ENCODE measurements at places on chromosomes 6 and 20. TPM values are rescaled to one million over a fixed set of nuclear protein-coding genes. Genes with fewer than 3 reads are reported as not detected.

DNA sequence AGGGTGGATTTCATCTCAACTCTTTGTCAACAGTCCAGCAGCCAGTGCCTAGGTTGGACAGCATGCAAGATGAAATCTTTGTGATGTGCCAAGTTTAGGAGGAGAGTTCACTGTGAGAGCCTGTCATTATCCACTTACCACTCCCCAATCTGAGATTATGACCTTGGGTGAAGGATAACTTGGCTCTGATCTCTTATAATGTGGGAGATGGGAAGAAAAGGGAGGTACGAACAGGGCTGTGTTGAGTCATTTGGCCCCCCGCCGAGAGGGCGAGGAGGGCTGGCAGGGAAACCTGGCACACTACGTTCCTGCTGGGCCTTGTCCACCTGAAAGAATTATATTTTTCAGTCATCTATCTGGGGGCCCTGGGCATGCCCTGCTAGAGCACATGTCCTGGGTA, 35.8 kb downstream of the LAMA4 start:
- DNase-seq = no peak

- peak; percentile 89 for DNase-seq
Observed at GRCh38 chr20:46004889-46005473, 3.7 kb upstream of the MMP9 start.

DNA sequence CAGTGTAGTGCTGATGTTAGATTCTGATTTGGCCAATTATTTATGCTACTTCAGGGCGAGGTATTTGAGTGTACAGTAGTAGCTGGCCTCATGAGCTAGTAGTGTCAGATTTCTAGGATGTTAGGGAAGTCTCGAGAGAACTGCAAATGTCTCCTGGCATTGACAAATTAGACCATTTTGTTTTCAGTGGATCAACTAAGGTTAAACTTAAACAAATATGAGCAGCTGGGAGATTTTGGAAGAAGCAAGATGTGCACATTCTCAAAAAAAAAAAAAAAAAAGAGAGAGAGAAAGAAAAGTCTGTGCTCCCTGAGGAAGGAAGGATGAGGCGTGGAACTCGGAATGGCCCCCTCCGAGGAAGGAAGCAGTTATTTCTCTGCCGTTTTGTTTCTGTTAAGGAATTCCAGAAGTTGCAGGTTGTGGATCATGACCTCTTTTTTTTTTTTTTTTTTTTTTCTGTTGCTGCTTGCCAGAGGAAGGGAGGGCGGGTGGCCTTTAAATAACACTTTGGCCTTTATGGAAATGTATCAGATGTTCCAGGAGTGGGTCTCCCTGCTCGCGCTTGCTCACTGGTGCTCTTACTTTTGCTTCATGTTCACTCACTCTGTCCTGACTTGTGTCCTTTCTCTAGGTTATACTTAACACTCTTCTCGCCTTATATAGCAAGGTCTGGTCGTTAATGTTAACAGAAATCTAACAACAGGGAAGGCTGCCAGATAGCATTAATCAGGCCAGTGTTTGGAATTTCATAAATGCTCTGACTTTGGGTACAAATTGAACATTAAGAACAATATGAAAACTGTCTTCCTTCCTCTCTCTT, 124.4 kb downstream of the TCP11 start:
- no peak for DNase-seq

- DNase-seq = no peak
Observed at GRCh38 chr6:11449408-11449807, 88.1 kb upstream of the TMEM170B start.

GRCh38 chr6:30102414-30102969, 10.4 kb downstream of the TRIM31 start:
- peak; percentile 53 for DNase-seq

- no peak for DNase-seq
Observed at GRCh38 chr20:23222531-23223200, 127.9 kb upstream of the NXT1 start.

GRCh38 chr6:37807656-37808055, 11.9 kb upstream of the ZFAND3 start:
- peak; percentile 42 for DNase-seq

GRCh38 chr20:41177636-41178035, 40.3 kb downstream of the PLCG1 start:
- no peak for DNase-seq

DNA sequence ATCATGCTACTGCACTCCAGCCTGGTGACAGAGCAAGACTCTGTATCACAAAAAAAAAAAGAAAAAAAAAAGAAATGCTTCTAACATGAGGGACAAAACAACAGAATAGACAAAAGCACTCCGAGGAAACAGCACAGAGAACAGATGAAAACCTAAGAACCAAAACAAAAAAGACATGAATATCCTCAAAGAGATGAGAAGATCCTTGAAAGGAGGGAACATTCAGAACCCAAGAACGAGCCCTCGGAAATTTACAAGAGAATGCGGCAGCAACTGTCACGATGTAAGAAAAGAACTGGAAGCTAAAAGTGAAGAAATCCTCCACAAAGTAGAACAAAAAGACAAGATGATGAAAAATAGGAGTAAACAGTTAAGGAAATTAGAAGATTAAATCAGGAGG, 21.2 kb downstream of the ADA start:
- DNase-seq = peak; percentile 39

GRCh38 chr6:158560836-158561320, 987 bp downstream of the TMEM181 start:
- peak; percentile 54 for DNase-seq

DNA sequence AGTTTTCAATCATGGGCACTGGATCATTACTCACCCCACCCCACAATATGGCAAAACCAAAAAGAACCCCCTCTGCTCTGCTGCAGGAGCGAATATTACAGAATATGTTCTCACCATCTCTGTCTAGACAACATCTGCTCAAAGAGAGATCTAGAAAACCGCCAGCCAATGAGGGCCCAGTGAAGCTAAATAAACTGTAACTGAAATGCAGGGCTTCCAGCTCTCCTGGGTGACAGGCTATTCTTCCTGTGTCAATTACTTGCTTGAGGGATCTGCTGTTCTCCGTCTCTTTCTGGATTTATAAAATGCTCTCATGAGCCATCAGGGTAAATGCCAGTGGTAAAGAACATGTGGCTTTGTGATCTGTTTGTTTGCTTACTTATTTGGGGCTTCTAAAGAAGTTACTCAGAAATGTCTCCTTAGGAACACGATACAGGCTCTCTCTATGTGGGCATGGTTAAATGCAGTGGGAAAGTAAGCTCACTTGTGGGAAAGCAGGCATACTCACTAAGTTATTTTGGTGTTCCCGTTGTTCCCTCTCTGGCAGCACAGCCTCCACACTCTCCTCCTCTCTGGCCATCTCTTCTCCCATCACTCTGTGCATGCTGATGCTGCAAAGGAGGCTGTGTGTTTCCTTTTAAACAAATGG, 44.8 kb downstream of the TTI1 start:
- no peak for DNase-seq

DNA sequence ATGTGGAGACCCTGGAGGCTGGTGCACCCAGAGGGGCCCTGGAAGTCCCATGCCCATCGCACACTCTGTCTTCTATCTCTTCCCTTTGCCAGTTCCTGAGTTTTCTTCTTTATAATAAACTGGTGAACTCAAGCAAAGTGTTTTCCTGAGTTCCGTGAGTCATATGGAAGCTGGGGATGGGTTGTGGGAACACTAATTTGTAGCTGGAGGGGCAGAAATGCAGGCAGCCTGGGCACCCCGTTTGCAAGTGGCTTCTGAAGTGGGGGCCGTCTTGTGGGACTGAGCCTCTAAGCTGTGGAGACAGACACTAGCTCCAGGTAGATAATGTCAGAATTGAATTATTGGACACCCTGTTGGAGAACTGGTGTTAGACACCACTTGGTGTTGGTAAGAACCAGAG, 3.2 kb upstream of the PPP1R3G start:
- DNase-seq = no peak

GRCh38 chr6:134605034-134605433, 287.1 kb upstream of the SGK1 start:
- no peak for DNase-seq

GRCh38 chr6:40480678-40481077, 106.5 kb downstream of the LRFN2 start:
- no peak for DNase-seq

- DNase-seq = no peak
Observed at GRCh38 chr6:28960846-28961500, 37.2 kb upstream of the TRIM27 start.

GRCh38 chr6:3843379-3844096, 5.6 kb upstream of the FAM50B start:
- no peak for DNase-seq

- peak; percentile 32 for DNase-seq
Observed at GRCh38 chr20:4457566-4458543, 263.9 kb upstream of the PRND start.

GRCh38 chr6:87183687-87184086, 28.3 kb downstream of the ZNF292 start:
- no peak for DNase-seq

DNA sequence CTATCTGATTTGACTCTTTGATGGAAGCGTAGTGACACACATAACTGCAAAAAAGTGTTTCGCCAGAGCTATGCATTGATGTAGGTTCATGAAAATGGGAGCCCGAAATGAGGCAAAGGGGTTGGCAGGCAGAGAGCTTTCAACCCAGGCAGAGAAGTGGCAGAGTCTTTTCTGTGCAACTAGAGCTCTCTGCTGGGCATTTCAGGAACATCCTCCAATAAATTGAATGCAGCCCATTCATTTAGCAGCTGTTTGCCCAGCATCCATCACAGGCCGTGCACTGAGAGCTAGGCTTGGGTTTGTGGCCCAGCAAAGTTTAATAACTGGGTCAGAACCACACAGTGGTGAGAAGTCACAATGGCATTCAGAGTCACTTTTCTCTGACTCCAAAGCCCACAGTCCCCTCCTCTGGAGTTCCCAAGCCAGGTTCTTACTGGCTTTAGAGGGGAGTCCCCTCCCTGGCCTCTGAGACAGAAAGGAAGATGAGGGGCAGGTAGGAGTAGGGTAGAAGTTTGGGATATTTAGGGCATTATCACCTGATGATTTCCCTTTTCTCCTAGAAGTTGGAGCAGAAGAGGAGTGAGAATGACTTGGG, 31.8 kb upstream of the ELMO2 start:
- peak; percentile 56 for DNase-seq

DNA sequence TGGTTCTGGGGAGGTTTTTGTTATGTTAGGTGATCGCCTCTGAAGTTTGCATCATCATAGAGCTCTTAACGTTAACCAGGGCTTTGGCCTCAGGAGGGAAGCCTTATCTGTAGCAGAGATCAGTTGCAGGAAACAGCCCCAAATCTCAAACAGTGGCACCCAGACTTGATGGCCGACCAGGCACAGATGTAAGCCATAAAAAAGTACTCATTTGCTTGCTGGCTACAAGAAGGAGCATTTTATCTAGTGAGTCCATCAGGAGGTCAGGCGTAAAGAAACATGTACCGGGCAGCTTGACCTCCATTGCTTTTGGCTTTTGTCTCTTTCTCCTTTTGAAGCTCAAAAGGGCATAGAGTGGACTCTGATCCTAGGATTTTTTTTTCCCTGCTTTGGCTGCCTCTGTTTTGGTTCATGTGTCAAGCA, 122.3 kb downstream of the CCDC170 start:
- peak; percentile 60 for DNase-seq

DNA sequence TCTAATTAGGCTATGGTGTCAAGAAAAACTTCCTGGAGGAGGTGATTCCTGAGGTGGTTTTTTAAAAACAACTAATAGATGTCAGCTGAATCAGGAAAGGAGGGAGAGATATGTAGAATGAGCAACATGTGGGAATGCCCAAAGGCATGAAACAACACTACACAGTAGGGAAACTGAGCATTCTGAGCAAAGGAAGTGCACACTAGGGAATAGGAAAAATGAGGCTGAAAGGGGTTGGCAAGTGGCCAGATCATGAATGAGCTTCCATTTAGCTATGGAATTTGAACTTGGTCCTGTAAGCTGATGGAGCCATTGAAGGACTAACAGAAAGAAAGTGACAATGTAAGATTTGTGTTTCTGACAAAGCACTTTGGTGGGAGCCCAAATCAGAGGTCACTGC, 16.9 kb upstream of the SLC35F1 start:
- no peak for DNase-seq

- DNase-seq = no peak
Observed at GRCh38 chr20:25013478-25014380, 21.2 kb upstream of the APMAP start.

GRCh38 chr6:126356526-126356925, 16.6 kb downstream of the CENPW start:
- no peak for DNase-seq

GRCh38 chr20:38450412-38450975, 15.4 kb upstream of the SNHG17 start:
- no peak for DNase-seq

DNA sequence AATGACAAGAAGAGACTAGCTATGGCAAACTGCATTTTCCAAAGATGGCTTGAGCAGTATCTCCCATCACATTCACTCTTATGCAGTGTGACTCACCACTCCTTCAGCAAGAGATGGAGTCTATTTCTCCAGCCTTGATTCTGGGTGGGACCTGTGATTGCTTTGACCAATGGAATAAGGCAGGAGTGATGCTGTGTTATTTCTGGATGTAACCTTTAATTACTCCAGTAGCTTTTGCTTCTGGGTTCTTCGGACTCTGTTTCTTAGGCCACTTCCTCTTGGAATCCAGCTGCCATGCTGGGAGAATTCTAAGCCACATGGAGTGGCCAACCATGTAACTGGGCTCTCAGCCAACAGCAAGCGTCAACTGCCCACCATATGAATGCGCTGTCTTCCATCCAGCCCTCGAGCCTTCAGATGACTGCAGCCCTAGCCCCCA, 50.7 kb downstream of the TGM2 start:
- DNase-seq = no peak

DNA sequence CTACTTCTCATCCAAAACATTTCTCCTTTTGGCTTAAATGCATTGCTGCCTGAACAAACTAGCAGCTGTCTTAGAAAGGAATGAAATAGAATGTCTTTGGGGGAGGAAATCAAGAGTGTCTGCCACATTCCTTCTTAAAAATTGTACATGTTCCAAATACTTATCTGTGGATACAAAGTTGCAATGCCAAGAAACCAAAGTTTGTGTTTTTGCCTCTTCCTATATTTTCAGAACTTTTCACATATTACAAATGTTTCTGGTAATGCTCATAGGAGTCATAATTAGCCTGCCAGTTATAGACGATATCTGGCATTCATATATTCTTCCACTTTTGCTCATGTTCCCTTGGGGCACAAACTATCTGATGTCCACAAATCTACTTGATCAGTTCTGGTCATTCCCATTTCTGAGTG, 165.5 kb upstream of the BMP5 start:
- DNase-seq = no peak

- no peak for DNase-seq
Observed at GRCh38 chr6:18742406-18742805, 355.3 kb downstream of the RNF144B start.

GRCh38 chr20:8309634-8310033, 177.6 kb downstream of the PLCB1 start:
- DNase-seq = peak; percentile 54

- DNase-seq = no peak
Observed at GRCh38 chr6:88143421-88144157, 22.6 kb downstream of the CNR1 start.

- DNase-seq = peak; percentile 59
Observed at GRCh38 chr6:66558189-66558588, 851.2 kb upstream of the EYS start.

Gene PPIL1
- total RNA-seq = 82.9 TPM

Gene HLA-DRB1
- 0.38 TPM for total RNA-seq

Gene TFAP2D
- total RNA-seq = not detected

Gene PNRC1
- total RNA-seq = 40.7 TPM

Gene CAGE1
- total RNA-seq = 0.07 TPM

Gene COMMD7
- total RNA-seq = 84.7 TPM

Gene PERP
- total RNA-seq = 23.7 TPM

Gene LIN28B
- 96.4 TPM for total RNA-seq

Gene NRSN1
- total RNA-seq = 1.5 TPM

Gene LYRM2
- 13.0 TPM for total RNA-seq

Gene SPATA25
- 7.5 TPM for total RNA-seq
